Activated naive CD8-positive, alpha-beta T cell treated with anti-CD3 and anti-CD28 coated beads for 36 hours (primary cell): ENCODE measurements at places on chromosomes 4 and X. TPM values are rescaled to one million over a fixed set of nuclear protein-coding genes. Genes with fewer than 3 reads are reported as not detected.
A peak's percentile ranks its signal among the peaks of the same experiment; 100 is the strongest.

GRCh38 chr4:91681544-91681943, 622.2 kb upstream of the GRID2 start:
- no peak overlapping the region for H3K27ac ChIP-seq
- DNase-seq, result no peak
- H3K4me3 ChIP-seq, result no peak overlapping the region

DNA sequence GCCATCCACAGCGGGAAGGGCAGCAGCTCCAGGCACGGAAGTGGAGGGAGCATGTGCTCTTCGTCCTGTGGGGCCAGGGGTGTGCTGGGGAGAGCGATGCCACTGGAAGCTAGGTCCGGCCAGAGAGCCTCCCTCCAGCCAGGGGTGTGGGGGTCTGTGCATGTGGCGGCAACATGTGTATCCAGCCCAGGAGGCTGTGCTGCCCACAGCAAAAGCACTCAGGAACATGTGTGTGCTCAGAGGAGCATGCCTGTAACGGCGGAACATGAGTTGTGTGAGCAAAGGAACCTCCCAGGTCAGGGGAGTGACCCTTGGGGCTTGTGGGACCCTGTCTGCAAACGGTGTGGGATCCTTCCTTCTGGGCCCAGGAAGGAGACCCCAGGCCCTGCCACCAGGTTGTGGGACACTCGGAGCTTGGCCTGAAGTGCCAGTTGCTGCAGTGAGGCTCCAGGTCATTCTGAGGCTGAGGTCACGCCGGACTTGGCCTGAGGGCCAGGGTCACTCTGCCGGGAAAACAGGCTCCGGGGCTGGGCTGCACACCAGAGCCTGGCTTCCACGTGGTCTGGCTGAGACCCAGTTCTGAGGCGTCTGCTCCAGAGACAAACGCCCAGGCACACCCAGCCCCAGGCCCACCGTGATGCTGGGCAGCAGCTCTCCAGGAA, 37.2 kb downstream of the CPLX1 start:
- DNase-seq, result no peak
- no peak overlapping the region for H3K4me3 ChIP-seq
- peaks cover 50% of the 10 kb centered on the region for H3K27me3 ChIP-seq
- no peaks in the 10 kb centered on the region for H3K36me3 ChIP-seq

- no peak for DNase-seq
- H3K27me3 ChIP-seq, result no peaks in the 10 kb centered on the region
- H3K4me3 ChIP-seq, result no peak overlapping the region
- no peak overlapping the region for H3K27ac ChIP-seq
- peaks cover 23% of the 10 kb centered on the region for H3K36me3 ChIP-seq
Observed at GRCh38 chr4:42492962-42493361, 95.7 kb downstream of the SHISA3 start.

- peaks cover 13% of the 10 kb centered on the region for H3K4me1 ChIP-seq
- H3K27me3 ChIP-seq, result no peaks in the 10 kb centered on the region
- H3K27ac ChIP-seq, result no peak overlapping the region
- DNase-seq, result no peak
Observed at GRCh38 chr4:53315300-53315699, 50.6 kb downstream of the SCFD2 start.

GRCh38 chr4:68871809-68872642, 56.2 kb downstream of the UGT2B10 start:
- H3K27ac ChIP-seq, result no peak overlapping the region
- DNase-seq, result no peak
- no peaks in the 10 kb centered on the region for H3K36me3 ChIP-seq
- H3K4me1 ChIP-seq, result no peaks in the 10 kb centered on the region

- H3K27me3 ChIP-seq, result no peaks in the 10 kb centered on the region
- no peak overlapping the region for H3K27ac ChIP-seq
- no peak overlapping the region for H3K4me3 ChIP-seq
Observed at GRCh38 chr4:68002906-68003305, 39.6 kb upstream of the TMPRSS11A start.

- no peaks in the 10 kb centered on the region for H3K4me1 ChIP-seq
- peaks cover 3% of the 10 kb centered on the region for H3K27me3 ChIP-seq
- H3K4me3 ChIP-seq, result no peak overlapping the region
- H3K36me3 ChIP-seq, result no peaks in the 10 kb centered on the region
- H3K27ac ChIP-seq, result no peak overlapping the region
Observed at GRCh38 chrX:123740536-123740935, 7.7 kb upstream of the THOC2 start.

DNA sequence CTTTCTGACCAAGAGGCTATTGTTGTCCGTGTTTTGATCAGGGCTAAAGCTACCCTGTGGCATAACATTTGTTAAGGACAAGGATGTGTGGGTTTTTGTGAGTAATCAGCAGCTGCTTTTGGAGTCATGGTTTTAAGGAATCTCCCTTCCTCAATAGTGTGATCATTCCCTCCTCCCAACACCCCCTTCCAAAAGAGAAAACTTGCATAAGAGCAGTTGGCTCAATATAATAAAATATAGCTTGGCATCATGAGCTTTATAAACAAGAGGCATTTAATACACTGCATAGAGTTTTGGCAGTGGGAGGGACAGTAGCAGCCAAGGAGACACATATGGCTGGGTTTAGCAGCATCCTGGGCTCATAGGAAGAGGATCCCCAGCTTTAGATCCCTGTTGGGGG, 84.7 kb downstream of the NHS start:
- H3K4me3 ChIP-seq, result no peak overlapping the region
- H3K4me1 ChIP-seq, result no peaks in the 10 kb centered on the region
- no peak for DNase-seq
- H3K36me3 ChIP-seq, result no peaks in the 10 kb centered on the region
- H3K27ac ChIP-seq, result no peak overlapping the region
- peaks cover 4% of the 10 kb centered on the region for H3K27me3 ChIP-seq

DNA sequence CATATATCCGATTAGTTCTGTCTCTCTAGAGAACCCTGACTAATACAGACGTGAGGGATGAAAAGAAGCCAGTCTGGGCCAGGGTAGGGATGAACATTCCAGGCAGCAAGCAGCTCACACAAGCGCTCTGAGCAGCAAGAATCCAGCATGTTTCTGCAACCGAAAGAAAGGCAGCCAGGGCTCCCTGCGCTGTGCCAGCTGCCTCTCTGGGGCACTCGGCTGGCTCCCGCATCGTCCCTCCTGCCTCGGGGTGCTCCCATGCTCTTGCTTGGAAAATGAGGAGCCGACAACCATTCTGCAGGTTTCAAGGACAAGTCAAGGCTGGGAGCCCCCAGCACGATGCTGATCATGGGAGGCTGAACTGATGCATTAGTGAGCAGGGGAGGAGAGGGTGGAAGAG, 7.0 kb downstream of the JAKMIP1 start:
- no peak overlapping the region for H3K4me3 ChIP-seq
- H3K36me3 ChIP-seq, result no peaks in the 10 kb centered on the region
- no peak for DNase-seq

DNA sequence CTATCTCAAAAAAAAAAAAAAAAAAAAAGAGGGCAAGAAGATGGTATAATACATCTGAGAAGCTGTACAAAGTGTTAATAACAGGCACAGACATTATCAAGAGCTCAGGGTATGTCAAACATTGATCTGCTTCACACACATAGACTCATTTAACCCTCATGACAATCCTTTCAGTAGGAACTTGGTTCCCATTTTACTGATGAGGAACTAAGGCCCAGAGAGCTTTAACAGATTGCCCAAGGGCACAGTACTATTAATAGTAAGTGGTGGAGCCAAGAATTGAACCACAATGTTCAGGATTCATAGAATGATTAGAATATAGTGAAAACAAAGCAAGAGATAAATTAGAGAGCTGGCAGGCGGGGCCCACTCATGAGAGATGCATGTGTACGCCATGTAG, 154.4 kb downstream of the EFHC2 start:
- peaks cover 3% of the 10 kb centered on the region for H3K36me3 ChIP-seq
- DNase-seq, result no peak
- no peaks in the 10 kb centered on the region for H3K27me3 ChIP-seq
- no peak overlapping the region for H3K4me3 ChIP-seq
- H3K27ac ChIP-seq, result no peak overlapping the region
- no peaks in the 10 kb centered on the region for H3K4me1 ChIP-seq

DNA sequence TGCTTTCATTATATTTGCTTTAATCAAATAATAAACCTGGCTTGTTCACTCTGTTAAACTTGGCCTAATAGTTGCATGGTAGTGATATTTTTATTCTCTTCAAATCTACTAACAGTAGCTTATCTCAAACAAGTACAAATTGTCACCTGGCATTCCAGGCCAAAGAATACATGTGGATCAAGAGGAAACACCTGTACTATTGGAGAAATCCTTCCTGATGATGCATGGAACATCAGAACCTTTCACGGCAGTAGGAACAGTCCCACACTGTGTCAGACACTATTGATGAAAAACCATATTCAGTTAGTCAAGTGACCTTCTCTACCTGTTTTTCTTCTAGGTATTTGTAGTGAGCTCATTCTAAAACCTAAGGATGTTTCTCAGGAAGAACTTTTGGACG, 17.0 kb downstream of the MTHFD2L start:
- H3K27ac ChIP-seq, result no peak overlapping the region
- no peak overlapping the region for H3K4me3 ChIP-seq
- H3K4me1 ChIP-seq, result no peaks in the 10 kb centered on the region
- H3K36me3 ChIP-seq, result peaks cover 5% of the 10 kb centered on the region

GRCh38 chrX:152988536-152989291, 5.2 kb downstream of the PNMA5 start:
- H3K27ac ChIP-seq, result no peak overlapping the region
- no peaks in the 10 kb centered on the region for H3K27me3 ChIP-seq
- no peaks in the 10 kb centered on the region for H3K4me1 ChIP-seq
- H3K4me3 ChIP-seq, result no peak overlapping the region

- peaks cover 16% of the 10 kb centered on the region for H3K36me3 ChIP-seq
- H3K4me1 ChIP-seq, result peaks cover 38% of the 10 kb centered on the region
- H3K4me3 ChIP-seq, result peak overlapping the region; percentile 82
- no peaks in the 10 kb centered on the region for H3K27me3 ChIP-seq
- DNase-seq, result no peak
Observed at GRCh38 chr4:1856943-1857699, 1.2 kb upstream of the LETM1 start.

DNA sequence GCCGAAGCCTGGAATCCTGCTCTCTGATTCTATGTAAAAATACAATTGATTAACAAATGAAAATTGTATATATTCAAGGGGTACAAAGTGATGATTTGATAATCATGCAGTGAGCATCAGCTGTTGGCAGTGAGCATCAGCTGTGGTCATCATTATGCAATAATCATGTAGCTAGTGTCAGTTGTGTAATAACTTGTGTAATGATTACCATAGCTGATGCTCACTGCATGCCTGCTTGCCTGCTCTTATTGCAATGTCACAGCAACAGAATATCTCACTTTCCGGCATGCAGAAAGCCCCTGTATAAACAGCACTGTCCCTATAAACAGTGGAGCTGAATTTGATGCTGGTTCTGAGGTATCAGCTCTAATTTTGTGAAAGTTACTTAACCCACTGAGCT, 46.8 kb downstream of the SULT1B1 start:
- H3K4me3 ChIP-seq, result no peak overlapping the region
- H3K4me1 ChIP-seq, result peaks cover under 1% of the 10 kb centered on the region
- no peak for DNase-seq
- no peak overlapping the region for H3K27ac ChIP-seq

DNA sequence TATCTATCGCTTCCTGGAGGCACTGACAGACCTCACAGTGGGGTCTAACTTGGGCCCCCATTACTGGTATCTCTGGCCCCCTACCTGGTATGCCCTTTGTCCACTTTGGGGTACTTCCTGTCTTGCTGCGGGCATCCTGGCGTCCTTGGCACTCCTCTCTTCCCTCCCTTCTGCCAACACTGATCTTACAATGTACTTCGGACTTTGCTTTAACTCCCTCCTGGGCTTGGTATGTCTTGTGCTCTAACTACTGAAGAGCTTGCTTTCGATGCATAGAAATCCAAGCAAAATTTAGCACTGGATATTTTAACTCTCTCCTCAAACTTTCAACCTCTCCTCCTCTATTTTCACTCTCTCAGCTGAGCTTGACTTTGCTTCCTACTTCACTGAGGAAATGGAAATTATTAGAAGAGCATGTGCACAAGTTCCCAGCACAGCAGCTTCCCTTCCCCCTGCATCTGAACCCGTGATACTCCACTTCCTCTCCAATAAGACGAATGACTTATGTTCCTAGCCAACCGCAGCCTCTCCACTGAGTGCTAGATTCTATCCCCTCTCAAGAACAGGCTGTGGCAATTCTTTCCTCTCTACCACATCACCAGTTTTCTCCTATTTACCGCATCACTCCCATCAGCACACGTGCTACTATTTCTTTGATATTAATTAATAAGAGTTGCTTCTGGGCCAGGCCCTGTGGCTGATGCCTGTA, 52.9 kb downstream of the SUPT20HL2 start:
- no peaks in the 10 kb centered on the region for H3K27me3 ChIP-seq
- H3K4me1 ChIP-seq, result peaks cover 11% of the 10 kb centered on the region
- no peaks in the 10 kb centered on the region for H3K36me3 ChIP-seq
- peak overlapping the region; percentile 84 for H3K27ac ChIP-seq

DNA sequence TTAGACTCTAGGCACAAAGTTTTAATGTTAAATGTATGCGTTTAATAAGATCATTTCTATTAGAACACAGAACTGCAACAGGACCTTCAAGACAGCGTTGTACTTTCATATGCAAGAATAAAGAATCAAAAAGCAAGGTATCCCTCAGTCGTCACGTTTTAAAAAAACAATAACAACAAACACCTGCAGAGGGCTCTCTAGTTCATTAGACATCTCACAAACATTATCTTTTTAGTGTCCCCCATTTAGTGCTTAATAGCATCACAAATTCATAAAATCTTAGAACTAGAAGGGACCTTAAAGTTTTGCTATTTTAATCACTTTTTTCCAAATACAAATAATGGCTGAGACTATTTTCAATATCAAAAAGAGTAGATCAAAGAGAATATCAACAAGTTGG, 236.6 kb downstream of the DCHS2 start:
- H3K36me3 ChIP-seq, result no peaks in the 10 kb centered on the region
- H3K27me3 ChIP-seq, result peaks cover 32% of the 10 kb centered on the region
- H3K4me3 ChIP-seq, result no peak overlapping the region
- DNase-seq, result no peak
- no peaks in the 10 kb centered on the region for H3K4me1 ChIP-seq

GRCh38 chr4:153794006-153794405, 5.1 kb upstream of the SFRP2 start:
- H3K4me1 ChIP-seq, result peaks cover 25% of the 10 kb centered on the region
- no peak overlapping the region for H3K27ac ChIP-seq
- peaks cover 90% of the 10 kb centered on the region for H3K27me3 ChIP-seq
- no peak for DNase-seq
- H3K36me3 ChIP-seq, result no peaks in the 10 kb centered on the region

- no peak overlapping the region for H3K4me3 ChIP-seq
- H3K4me1 ChIP-seq, result peaks cover 49% of the 10 kb centered on the region
- peaks cover 1% of the 10 kb centered on the region for H3K36me3 ChIP-seq
Observed at GRCh38 chr4:169618286-169618685, 2.1 kb upstream of the CLCN3 start.

- H3K36me3 ChIP-seq, result peaks cover 2% of the 10 kb centered on the region
- no peak overlapping the region for H3K27ac ChIP-seq
- H3K4me1 ChIP-seq, result peaks cover 4% of the 10 kb centered on the region
- H3K27me3 ChIP-seq, result peaks cover 67% of the 10 kb centered on the region
Observed at GRCh38 chrX:83511208-83511607, 3.1 kb downstream of the POU3F4 start.

The PCDH7 gene
- not detected for total RNA-seq

The ADAMTS3 gene
- not detected for total RNA-seq

The IL2RG gene
- 231 TPM for total RNA-seq

The CCSER1 gene
- 0.42 TPM for total RNA-seq

The TAPT1 gene
- 31.3 TPM for total RNA-seq

The TMEM129 gene
- 20.5 TPM for total RNA-seq

The XPNPEP2 gene
- total RNA-seq, result 0.12 TPM

The NMU gene
- total RNA-seq, result 0.90 TPM

The CLTRN gene
- total RNA-seq, result 0.52 TPM

The REELD1 gene
- 0.20 TPM for total RNA-seq
